ENCODE measurements at places on chromosomes 2 and 18.
A peak's percentile ranks its signal among the peaks of the same experiment; 100 is the strongest.

- no peak for DNase-seq
Observed at GRCh38 chr2:25566094-25566493, 107.3 kb downstream of the DTNB start.

DNA sequence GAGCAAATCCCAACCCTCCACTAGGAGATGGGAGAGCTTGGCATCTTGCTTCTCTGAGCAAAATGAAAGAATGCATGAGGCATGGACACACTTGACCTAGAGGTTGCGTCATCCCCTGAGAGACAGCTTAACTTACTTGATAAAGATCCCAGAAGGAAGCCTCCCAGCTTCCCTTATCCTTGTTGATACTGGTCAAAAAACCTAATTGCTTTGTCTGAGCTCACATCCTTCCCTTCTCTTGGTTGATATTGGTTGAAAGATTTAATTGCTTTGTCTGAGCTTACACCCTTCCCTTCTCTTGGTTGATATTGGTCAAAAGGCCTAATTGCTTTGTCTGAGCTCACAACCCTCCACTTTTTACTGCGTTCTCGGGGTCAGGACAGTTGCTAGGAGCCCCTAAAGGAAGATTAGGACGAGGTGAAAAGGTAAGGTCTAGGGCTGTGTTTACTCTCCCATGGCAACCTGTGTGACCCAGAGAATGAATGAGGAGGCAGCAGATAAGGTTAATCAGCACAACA is 12.2 kb upstream of the BOD1L2 start:
- no peak for DNase-seq

GRCh38 chr18:46916551-46917107 is 678 bp downstream of the PIAS2 start:
- peak; percentile 63 for DNase-seq

DNA sequence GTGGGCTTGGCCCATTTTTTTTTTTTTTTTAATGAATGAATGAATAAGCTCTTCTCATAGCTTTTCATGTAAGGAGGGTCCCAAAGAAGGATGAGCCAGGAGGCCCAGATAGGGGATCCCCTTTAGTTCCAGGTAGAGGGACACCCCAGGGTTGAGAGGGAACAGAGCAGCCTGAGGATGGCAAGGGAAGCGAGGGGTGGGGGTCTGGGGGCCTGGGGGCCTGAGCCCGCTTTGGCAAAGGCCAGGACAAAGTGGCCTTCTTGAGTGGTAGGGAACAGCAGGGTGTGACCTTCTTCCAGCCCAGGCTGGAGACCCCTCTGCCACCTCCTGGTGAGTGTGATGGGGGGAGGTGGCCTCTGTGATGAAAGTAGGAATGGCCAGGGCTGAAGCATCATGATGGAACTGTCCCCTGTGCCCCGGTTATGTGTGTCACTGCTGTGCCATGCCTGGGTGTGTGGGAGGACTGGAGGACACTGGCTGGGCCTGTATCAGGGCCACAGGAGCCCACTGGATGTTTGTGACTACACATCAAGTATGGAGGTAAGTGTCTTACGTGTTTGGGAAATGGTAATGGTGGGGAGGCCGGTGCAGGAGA is 263.5 kb upstream of the HDAC4 start:
- DNase-seq: no peak

DNA sequence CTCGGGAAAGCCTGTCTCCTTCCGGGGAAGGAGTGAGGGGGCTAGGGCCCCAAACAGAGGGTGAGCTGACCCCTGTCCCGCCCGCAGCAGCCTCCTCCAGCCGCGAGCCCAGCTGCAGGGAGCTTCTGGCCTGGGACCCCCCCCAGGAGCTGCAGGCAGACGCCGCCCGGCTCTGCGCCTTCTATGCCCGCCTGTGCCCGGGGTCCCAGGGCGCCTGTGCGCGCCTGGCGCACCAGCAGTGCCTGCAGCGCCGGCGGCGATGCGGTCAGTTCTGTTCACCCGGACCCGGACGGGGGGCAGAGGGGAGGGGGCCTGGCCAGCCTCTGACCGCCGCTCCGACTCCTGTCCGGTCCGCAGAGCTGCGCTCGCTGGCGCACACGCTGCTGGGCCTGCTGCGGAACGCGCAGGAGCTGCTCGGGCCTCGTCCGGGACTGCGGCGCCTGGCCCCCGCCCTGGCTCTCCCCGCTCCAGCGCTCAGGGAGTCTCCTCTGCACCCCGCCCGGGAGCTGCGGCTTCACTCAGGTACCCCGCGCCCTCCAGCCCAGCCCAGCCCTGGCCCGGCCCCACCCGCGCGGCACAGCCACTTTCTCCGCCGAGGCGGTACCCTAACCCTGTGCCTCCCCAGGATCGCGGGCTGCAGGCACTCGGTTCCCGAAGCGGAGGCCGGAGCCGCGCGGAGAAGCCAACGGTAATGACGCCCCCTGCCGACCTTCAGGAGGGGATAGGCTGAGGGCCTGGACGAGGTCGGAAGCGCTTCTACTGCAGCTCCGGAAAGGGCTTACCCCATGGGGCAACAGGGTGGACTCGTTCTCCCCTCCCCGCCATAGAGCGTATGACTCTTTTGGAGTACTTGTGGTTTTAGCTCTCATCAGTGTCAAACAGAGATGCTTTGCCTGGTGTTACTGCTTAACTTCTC is 2.0 kb upstream of the CHRND start:
- DNase-seq: peak; percentile 90

GRCh38 chr2:128637481-128638155 is 318.9 kb upstream of the HS6ST1 start:
- peak; percentile 33 for DNase-seq

DNA sequence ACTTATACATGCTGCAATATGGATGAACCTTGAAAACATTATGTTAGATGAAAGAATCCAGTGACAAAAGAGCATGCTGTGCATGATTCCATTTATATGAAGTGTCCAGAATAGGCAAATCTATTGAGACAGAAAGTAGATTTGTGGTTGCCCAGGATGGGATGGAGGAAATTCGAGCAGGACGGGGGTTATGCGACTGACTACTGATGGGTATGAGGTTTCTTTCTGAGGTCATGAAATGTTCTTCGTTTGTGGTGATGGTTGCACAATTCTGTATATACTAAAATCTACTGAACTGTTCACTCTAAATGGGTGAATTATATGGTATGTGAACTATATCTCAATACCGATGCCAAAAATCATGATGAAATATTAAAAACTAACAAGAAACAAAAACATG is 18.9 kb upstream of the MTERF4 start:
- no peak for DNase-seq

DNA sequence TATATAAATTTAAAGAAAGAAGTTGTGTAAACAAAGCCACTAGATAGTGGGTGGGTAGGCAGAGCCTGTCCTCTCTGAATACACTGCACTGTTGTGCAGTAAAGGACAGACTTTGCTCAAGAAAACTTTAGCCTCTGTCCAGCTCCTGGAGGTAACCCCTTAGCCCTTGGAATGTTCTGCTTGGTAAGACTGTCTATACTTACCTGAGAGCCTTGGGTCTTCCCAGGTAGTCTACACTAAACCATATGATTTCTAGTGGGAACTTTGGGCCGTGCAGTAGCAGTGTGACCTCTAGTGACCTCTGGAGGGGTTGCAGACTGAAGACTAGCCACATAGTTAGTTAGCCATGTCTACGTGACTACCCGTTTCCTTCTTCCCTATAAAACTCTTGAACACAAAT is 678.3 kb upstream of the NRXN1 start:
- DNase-seq: peak; percentile 25

GRCh38 chr2:201402651-201403562 is 45.8 kb upstream of the FLACC1 start:
- DNase-seq: no peak

- DNase-seq: no peak
Observed at GRCh38 chr2:72998724-72999123, 72.8 kb downstream of the SFXN5 start.

GRCh38 chr2:60839126-60839813 is 42.1 kb upstream of the REL start:
- peak; percentile 17 for DNase-seq

DNA sequence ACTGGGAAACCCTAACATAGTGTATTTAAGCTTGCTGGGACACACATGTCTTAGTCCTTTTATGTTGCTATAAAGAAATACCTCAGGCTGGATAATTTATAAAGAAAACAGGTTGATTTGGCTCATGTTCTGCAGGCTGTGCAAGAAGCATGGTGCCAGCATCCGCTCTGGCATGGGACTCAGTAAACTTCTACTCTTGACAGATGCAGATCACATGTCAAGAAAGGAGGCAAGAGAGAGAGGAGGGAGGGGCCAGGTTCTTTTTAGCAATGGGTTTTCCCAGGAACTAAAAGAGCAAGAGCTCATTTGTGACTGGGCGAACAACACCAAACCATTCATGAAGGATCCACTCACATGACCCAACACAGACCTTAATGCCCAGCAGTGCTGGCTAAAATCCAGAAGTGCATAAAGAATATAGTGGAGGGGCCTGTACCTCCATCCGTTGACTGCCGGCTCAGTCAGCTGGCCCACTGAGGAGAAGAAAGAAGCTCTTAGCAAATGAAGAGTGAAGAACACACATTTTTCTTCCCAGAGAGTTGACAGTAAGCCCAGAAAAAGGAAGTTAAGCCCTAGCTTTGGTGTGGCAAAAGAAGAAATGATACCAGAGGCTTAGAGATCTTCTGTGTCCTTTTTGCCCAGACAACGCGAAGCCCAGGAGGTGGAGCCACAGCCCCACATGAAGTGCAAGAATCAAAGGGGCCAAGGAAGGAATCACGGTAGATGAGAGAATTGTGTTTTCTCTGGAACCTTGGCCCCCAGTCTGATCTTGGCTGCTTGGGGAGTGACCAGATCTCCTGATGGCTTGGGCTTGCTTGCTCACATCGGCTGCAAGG is 183.5 kb upstream of the FAM98A start:
- no peak for DNase-seq

DNA sequence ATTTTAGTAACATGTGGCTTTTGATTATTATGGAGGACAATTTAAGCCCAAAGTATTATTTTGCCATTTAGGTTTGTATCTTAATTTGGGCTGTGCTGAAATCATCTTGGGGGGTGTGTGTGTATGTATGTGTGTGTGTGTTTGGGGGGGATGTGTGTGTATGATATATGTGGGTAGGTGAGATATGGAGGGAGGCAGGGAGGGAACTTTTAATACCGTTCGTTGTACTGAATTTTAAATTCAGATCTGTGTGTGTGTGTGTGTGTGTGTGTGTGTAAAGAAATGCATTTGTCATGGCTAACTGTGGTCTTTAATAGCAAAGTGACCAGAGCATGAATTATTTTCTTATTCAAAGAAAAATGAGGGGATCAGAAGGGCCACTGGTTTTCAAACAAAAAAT is 113.7 kb downstream of the LTBP1 start:
- no peak for DNase-seq

GRCh38 chr2:23077596-23077995 is 307.4 kb upstream of the KLHL29 start:
- peak; percentile 17 for DNase-seq

- DNase-seq: peak; percentile 60
Observed at GRCh38 chr2:156110890-156111289, 221.6 kb downstream of the NR4A2 start.

- DNase-seq: no peak
Observed at GRCh38 chr18:48922801-48923730, 27.7 kb downstream of the SMAD7 start.

DNA sequence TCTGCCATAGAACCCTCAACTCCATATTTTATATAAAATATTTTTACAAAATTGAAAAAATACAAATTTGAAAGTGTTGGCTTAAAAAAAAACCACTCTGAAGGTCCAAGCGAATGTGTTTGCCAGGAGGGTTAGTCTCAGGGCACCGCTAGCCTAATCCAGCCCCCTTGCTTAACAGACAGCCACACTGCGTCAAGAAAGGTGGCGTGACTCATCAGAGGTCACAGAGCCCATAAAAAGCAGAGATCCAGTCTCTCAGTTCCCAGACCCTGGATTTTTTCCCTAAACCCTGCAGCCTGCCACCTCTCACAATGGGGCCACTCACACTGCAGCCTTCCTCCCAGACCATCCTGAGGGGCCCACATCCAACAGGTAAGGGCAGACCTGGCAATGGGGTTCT is 3.9 kb upstream of the TNS1 start:
- no peak for DNase-seq

- no peak for DNase-seq
Observed at GRCh38 chr2:64655018-64655664, 1.4 kb upstream of the SERTAD2 start.

DNA sequence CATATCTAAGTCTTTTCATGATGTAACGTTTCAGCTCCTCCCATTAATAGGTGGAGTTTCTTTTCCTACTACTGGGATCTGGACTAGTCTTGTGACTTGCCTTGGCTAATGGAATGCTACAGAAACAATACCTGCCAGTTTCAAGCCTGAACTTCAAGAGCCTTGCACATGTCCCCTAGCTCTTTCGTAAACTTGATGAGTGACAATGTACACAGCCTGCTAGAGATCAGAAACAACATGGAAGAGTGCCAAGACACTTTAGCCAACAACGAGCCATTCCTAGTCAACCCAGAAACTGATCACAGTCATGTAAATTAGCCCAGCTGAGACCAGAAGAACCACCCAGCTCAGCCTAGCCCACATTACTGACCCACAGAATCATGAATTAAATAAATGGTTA is 24.8 kb upstream of the STK39 start:
- no peak for DNase-seq

- no peak for DNase-seq
Observed at GRCh38 chr2:105055613-105056012, 17.7 kb downstream of the MRPS9 start.

DNA sequence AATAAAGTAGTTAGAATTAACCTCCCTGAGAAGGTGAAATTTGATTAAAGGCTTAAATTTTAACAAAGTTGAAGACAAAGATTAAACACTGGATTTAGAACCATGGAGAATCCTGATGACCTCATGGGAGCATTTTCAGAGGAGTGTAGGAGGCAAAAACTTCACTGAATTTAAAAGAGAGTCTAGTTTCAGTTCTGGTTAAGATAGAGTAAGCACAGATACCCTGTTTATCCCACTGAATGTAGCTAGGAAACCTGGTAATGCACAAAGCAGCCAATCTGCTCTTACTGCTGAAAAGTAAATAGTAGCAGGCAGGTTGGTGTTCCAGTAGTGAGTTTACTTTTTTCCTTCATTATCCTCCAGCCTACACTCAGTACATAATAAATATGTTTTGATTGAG is 654.9 kb upstream of the SYT4 start:
- DNase-seq: no peak

DNA sequence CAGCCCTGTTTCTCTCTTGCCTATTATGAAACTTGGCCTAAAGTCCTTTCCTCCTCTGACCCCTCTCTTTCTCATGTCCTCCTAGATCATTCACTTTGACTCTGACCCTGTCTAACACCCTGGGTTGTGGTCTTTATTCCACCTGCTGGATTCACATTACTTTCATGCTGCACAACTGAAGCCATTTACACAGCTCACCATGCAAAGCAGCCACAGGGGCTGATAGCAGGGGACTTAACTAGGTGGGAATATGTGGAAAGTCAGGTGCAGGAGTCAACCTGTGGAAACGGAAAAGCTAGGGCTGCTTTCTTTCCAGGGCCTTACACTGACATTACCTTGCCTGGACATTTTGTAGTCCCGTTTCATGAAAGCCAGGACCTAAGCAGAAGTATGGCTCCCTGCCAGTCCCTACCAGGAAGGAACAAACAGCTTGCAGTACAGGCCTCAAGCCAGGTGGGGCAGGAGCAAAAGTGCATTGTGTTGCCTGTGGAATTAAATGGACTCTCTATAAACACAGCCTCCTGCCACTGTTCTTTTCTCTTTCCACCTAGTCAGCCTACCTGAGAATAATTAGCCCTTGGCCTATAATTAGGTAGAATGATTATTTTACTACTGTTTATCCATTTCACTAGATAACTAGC is 11.8 kb downstream of the MAPRE3 start:
- DNase-seq: no peak

Measured in H1 (cell line).